ENCODE measurements at places on chromosomes 3 and 15.

DNA sequence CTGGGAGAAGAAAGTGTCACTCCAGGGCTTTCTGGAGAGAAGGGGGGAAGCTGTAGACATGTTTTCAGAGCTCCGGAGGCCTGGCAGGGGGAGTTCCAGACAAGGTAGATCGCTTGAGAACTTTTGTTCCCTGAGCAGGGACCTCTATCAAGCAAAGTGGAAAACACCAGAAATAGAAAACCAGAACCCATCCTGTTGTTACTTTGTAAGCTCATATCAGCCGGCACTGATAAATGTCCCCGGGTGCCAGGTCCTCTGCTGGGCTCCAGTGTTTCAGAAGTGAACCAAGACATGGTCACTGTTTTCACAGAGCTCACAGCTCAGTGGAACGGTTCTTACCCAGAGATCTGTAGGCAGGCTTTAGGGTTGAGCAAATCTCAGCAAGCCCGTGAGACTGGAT lies 13.5 kb downstream of the HDDC3 start:
- DNase-seq: no peak

DNA sequence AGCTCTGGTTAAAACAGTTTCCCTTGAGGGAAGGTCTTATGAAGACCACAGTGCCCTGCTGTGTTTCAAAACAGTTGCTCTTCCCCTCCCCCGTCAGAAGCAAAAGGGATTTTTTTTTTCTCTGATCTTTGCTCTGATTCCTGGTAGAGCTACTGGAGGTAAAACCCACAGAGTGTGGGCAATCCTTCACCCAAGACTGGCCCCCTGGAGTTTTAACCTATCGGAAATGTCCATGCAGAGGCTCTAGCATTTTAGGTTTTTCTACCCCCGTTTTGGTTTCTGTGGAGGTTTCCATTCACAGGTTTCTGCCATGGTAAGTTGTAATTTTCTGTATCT lies 27.7 kb downstream of the GRM2 start:
- no peak for DNase-seq

GRCh38 chr15:92921215-92922131 lies 21.3 kb downstream of the CHD2 start:
- no peak for DNase-seq

- DNase-seq: no peak
These were observed 14.1 kb downstream of the MYL3 start for GRCh38 chr3:46849045-46849631.

GRCh38 chr3:193240850-193241706 lies at the start of gene PLAAT1:
Gene PLAAT1, plus strand, starts transcription at chr3:193241222. Its CDS starts 14,429 bp downstream, at chr3:193255651.
- DNase-seq: no peak

DNA sequence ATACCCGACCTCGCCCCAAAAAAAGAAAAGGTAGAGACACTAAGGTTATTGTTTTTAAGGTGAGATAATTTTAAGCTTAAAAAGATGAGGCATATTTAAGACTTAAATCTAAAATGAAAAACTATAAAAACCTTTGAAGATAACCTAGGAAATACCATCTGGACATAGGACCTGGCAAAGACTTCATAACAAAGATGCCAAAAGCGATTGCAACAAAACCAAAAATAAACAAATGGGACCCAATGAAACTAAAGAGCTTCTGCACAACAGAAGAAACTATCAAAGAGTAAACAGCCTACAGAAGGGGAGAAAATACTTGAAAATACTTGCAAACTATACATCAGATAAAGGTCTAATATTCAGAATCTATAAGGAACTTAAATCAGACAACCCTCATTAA lies 80.9 kb downstream of the TMCC1 start:
- no peak for DNase-seq

DNA sequence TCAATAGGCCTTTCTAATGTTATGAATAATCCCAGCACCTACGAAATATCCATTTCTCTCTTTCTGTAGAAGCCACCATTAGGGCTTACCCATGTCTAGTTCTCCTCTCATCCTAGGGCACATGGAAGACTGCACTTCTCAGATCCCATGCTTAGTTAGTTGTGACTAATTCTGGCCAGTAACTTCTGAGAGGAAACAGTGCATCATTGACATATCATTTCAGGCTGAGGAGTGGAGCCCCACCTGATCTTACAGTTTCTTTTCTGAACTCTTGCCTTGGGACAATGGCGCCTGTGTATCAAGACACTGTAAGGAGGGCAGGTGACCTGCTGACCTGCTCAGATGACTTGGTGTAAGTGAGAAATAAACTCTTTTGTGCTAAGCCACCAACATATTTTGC lies 39.4 kb upstream of the TBL1XR1 start:
- no peak for DNase-seq

DNA sequence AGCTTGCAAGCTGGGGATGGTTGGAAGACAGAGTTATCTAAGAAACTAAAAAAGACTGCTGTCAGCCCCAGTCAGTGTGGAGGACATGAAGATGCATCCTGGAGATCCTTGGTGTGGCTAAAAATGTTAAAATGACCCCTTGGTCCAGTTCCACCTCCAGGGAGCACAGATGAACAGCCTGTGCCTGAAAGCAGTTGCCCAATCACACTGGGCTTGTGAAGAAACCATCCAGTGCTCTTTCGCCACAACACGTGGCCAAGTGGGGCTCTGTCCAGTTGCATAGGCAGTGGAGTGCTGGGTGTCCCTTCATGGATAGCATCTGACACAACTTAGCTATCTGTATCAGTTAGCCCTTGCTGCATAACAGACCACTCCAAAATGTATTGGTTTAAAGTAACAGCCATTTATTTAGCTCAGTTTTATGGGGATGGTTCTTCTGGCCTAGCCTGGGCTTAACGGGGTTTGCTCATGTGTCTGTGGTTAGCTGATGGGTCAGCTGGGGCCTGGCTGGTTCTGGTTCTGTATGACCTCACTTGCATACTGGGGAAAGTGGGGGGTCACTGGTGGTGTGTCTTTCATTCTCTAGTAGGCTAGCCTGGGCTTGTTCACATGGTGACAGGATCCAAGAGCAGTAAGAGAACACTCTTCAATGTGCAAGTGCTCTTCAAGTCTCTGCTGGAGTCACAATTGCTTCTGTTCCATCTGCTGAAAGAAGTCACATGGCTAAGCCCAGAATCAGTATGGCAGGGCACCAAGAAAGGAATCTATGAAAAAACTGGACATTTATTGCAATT lies 226.2 kb downstream of the PDCD6IP start:
- no peak for DNase-seq

GRCh38 chr15:67405208-67406191 lies 115.4 kb upstream of the C15orf61 start:
- no peak for DNase-seq

DNA sequence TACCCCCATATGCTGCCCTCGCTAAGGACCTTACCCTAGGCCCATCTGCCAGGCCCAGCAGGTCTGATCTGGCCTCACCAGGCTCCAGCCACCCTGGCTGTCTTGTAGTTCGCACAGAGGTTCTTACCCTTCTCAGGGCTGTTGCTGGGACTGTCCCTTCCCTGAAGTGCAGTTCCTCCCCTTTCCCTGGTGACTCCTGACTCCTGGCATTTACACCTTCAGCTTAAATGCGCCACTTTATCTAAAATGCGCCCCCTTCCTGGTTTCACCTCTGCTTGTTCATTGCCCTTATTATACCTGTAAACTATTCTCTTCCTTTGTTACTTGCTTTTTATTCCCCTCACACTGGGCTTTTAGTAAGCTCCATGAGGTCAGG lies 835 bp upstream of the TTLL3 start:
- DNase-seq: no peak

DNA sequence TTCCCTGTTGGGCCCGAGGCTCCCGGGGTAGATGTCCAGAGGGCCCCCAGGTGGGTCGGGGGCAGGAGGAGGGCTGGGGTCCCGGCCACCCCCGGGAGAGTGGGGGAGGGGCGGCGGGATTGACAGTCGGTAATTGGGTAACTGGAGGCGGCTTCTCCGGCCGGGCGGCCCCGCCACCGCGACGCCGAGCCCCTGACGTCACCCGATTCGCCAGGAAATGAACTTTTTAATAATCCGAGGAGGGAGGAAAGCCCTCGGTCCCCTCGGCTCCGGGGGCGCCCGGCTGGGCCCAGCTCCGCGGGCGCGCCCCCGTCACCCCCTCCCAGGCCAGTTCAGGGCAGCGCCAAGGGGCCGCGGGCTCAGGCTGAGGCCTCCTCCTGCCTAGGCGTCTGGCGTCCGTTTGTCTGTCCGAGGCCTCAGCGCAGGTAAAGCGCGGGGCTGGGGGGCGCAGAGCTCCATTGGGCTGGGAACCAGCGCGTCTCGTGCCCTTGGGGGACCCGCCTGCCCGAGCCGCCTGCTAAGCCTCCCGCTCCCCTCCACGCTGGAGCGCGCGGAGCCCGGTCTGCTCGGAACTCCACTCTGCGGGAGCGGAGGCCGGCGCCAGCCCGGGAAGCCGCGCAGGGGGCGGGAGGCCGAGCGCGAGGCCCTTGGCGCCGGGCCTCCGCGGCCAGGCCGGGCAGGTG lies 3.9 kb downstream of the GATA2 start:
- DNase-seq: no peak

- no peak for DNase-seq
These were observed 142.7 kb upstream of the SYNPR start for GRCh38 chr3:63135367-63135766.

DNA sequence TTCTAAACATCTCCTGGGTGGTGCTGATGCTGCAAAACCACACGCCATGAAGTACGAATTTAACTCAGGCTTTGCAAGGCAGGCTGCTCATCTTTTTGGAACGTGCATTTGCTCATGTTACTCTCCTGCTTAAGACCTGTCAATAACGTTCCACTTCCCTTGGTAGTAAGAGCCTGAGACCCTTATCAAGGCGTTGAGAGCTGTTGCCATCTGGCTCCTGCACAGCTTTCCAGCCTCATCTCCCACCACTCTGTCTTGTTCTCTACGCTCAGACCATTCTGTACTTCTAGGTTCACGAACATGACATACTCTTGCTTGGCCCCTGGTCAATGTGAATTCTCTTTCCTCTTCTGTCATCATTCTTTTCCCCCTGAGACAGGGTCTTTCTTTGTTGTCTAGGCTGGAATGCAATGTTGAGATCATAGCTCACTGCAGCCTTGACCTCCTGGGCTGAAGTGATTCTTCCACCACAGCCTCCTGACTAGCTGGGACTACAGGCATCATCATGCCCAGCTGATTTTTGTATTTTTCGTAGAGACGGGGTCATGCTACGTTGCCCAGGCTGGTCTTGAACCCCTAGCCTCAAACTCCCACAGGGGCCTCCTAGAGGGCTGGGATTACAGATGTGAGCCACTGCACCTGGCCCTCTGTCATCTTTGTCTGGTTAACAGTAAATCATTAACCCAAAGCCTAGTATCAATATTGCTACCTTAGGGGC lies 202.8 kb downstream of the CADPS start:
- DNase-seq: no peak

DNA sequence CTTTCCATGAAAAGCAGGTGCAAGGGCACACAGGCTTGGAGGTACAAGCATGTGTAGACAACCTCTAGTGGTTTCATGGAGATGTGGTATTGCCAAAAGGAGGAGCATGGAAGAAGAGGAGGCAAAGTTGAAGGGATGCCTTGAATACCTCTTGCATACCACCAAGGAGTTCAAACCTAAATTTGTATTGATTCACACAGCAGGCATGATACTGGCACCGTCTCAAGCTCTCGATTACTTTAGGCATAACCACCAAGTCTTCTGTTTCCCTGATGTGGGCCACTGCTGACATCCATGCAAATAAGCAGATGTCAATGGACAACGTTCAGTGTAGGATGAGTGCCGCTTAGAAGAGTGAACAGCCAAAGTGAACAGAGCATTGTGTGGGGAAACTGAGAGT lies 87.1 kb downstream of the SCN11A start:
- no peak for DNase-seq

DNA sequence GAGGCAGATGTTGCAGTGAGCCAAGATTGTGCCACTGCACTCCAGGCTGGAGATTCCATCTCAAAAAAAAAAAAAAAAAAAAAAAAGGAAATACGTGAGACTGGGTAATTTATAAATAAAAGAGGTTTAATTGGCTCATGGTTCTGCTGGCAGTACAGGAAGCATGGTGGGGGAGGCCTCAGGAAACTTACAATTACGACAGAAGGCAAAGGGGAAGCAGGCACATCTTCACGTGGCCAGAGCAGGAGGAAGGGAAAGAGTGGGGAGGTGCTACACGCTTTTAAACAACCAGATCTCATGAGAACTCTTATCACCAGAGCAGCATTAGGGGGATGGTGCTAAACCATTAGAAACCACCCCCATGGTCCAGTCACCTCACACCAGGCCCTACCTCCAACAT lies 138.2 kb upstream of the IL12A start:
- DNase-seq: no peak

GRCh38 chr15:82263350-82263749 lies 732 bp downstream of the SAXO2 start:
- DNase-seq: no peak

GRCh38 chr3:73148682-73149081 lies 87.2 kb downstream of the EBLN2 start:
- no peak for DNase-seq

- no peak for DNase-seq
These were observed 160.6 kb upstream of the IQSEC1 start for GRCh38 chr3:13233487-13234485.

DNA sequence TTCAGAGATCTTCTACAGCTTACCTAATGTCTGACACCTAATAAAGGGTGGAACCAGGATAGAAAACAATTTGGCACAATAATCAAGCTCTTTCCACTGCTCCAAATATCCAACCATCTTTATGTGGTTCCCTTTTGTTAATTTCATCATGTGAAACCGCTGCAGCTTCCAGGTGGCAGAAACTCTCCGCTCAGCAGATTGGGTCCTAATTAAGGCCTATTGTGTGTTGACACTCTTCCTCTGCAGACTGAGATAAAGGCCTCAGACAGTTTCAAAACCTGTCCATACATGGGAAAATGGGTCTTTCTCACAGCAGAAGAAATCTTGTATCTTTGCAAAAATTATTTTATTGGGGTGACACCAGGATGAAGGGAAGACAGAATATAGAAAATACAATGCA lies 1002.4 kb upstream of the SEMA6D start:
- no peak for DNase-seq

DNA sequence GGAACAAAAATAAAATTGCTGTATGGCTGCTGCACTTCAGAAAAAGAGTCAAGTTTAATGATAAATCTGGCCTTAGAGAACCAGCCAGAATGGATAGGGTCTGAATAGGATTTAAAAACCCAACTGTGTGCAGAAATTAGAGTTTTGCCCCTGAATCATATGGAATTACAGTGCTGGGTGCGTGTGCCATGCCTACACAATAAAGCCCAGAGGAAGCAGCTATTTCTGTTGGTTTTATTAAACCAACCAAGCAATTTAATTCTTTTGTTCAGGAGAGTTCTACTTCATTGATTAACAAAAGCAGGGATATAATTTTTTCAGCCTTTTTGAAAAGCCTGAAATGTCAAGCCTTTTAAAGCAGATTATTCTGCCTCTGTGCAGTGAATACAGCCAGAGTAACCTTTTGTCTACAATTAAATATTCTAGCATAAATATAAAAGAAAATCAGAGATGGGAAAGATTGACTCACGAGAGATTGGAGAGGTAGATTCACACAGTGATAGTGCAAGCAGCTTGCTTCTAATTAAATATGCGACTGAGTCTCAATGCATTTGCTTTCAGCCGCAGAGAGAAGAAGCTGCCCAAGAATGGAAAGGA lies 66.7 kb upstream of the DNAJC19 start:
- DNase-seq: no peak

GRCh38 chr3:157249606-157250005 lies 89.7 kb upstream of the CCNL1 start:
- DNase-seq: no peak

- no peak for DNase-seq
These were observed 84.1 kb upstream of the SPRED1 start for GRCh38 chr15:38168467-38169070.

Data from activated CD4-positive, alpha-beta T cell treated with anti-CD3 and anti-CD28 coated beads, Interleukin-2, amount 50 U/mL, for 24 hours (primary cell).